ENCODE measurements at places on chromosomes 16 and 17.

DNA sequence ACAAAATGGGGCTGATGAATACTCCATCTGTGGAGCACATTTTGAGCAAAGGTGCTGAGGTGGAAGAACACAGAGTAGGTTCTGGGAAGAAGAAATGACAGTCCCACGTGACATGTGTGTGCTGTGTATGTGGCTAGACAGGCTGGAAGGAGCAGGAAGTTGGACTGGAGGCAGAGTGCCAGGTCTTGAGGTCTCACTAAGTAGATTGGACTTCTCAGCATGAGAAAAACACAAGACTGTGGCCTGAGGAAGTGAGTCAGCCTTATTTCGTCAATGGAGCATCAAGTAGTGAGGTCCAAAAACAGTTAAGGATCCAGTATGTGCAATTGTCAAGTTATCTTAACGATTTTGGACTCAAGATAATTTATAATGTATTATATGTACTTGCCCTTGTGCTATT, 736.5 kb downstream of the KCNJ2 start:
- no peak for DNase-seq

DNA sequence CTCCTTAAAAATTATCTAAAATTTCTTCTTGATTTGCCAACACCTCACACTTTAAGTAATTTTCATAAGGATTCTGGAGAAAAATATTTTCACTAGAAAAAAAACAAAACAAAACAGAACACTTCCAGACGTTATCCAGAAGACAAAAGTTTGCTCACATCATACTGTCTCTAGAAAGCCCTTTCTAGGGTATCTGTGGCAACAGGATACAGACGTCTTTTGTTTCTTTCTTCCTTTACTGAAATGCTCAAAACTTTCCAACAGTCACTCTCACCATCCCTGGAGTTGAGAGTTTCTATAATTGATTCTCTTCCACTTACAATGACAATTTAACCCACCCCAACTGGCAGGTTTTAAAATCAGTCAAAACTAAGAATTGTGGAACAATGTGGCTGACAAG, 2.6 kb downstream of the ZC3H7A start:
- DNase-seq: no peak

GRCh38 chr17:63039342-63039741, 73.3 kb downstream of the TANC2 start:
- DNase-seq: no peak

DNA sequence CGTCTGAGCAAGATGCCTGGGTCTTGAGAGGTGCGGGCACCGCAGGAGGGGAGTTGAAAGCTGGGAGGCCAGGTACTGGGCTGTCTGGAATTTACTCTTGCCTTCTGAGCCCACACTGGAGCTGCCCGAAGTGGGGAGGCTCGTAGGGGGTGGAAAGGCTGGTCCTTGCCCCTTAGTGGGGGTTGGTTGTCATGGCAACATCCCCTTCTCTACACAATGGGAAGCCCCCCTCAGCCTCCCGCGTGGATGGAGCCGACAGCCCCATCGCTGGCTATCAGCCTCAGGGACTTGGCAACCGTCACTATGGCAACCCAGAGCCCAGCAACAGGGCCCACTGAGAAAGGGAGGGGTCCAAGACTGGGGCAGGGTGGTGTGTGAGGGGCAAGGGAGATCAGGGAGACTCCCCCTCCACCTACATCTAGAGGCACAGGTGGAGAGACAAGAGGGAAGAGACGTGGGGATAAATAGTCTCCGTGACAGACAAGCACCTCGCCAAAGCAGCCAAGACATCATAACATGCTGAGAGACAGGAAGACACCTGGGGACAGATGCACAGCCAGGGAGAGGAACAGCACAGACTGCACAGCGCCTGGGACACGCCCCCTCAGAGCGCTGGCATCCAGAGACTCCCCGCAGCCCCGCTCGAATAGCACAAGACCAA, 5.3 kb upstream of the DNAH2 start:
- DNase-seq: no peak

GRCh38 chr17:73944366-73944765, 259.1 kb upstream of the RPL38 start:
- DNase-seq: no peak

- no peak for DNase-seq
Measured at GRCh38 chr17:59093702-59094231, 12.9 kb downstream of the TRIM37 start.

- no peak for DNase-seq
Measured at GRCh38 chr16:58299757-58300349, 5.0 kb upstream of the PRSS54 start.

DNA sequence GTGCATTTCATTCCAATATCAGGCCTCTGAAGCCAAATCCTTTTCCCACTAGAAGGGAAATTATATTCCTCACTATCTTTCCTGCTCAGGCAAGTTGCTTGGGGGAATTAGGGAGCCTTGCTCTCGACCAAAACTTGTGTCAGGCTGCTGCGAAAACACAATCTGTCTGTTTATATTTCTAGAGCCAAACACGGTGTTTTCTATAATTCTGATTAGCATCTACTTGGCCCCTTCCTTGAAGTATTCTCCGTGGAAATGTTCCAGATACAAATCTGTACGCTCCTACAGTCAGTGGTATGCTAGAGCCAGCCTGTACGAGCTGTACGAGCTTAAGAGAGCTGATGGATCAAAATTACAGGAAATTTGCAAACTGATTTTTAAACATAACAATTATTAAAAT, 299.3 kb upstream of the SALL1 start:
- DNase-seq: no peak

DNA sequence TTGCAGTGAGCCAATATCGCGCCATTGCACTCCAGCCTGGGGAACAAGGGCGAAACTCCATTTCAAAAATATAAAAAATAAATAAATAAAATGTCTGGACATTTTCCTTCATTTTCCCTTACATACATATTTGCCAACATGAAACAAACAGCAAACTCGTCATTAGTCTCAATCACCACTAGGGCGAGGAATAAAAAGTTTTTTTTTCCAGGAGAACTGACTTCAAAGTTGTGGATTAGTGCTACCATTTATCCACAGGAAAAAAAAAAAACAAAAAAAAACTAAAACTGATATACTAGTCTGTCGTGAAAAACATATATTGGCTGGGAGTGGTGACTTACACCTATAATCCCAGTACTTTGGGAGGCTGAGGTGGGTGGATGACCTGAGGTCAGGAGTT, 77.0 kb upstream of the MTMR4 start:
- DNase-seq: no peak

DNA sequence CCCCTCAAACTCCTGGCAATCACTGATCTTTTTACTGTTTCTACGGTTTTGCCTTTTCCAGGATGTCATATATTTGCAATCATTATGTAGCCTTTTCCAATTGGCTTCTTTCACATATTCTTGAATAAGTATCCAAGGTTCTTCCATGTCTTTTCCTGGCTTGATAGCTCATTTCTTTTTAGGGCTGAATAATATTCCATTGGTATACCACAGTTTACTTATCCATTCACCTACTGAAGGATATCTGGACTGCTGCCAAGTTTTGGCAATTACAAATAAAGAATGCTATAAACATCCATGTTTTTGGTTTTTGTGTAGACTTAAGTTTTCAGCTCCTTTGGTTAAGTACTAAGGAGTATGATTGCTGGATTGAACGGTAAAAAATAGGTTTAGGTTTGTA, 16.0 kb downstream of the GPATCH8 start:
- no peak for DNase-seq
